ENCODE measurements at places on chromosomes 6 and 20. TPM values are rescaled to one million over a fixed set of nuclear protein-coding genes. Genes with fewer than 3 reads are reported as not detected.
A peak's percentile ranks its signal among the peaks of the same experiment; 100 is the strongest.

Gene SLC22A7
- total RNA-seq: not detected

Gene POLR1C
- total RNA-seq: 41.4 TPM

Gene RAET1E
- not detected for total RNA-seq

DNA sequence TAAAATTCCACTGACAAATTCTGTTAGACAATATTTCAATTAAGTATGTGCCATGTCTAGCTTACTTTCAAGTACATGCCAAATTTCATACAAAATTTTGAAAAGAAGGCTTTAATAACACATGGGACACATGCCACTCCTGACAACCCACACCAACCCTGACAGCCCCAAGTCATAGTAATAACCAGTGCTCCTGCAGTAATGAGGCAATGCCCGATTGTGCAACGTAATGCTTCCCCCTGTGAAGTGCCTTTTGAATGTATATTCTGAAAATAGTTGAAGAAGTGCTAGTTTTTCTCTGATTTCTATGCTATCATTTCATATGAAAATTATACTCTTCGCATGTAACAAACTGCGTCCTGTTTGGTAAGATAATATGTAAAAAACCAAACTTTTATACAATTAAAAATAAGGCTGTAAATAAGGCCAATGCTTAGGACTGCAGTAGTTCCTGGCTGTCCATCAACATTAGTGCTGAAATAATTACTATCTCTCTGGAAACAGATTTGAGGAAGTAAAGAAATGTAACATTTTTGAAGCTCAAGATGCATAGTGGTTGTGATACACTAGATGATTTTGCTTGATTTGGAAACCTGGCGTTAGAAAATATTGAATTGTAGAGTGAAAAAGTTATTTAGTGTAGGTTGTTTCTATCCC, 125.8 kb upstream of the BCLAF1 start:
- H3K27me3 ChIP-seq: no peaks in the 10 kb centered on the region
- H3K27ac ChIP-seq: no peak overlapping the region
- H3K4me1 ChIP-seq: no peaks in the 10 kb centered on the region
- peak; percentile 70 for DNase-seq
- H3K36me3 ChIP-seq: no peaks in the 10 kb centered on the region

GRCh38 chr6:114467931-114468330, 125.1 kb upstream of the HS3ST5 start:
- no peak overlapping the region for H3K27ac ChIP-seq
- DNase-seq: no peak
- H3K27me3 ChIP-seq: no peaks in the 10 kb centered on the region
- no peak overlapping the region for H3K4me3 ChIP-seq
- H3K36me3 ChIP-seq: no peaks in the 10 kb centered on the region

Gene CTNNBL1
- total RNA-seq: 25.1 TPM

GRCh38 chr6:12343122-12343439, 52.9 kb downstream of the EDN1 start:
- H3K4me3 ChIP-seq: no peak overlapping the region
- no peaks in the 10 kb centered on the region for H3K4me1 ChIP-seq
- no peaks in the 10 kb centered on the region for H3K27me3 ChIP-seq
- no peaks in the 10 kb centered on the region for H3K36me3 ChIP-seq

DNA sequence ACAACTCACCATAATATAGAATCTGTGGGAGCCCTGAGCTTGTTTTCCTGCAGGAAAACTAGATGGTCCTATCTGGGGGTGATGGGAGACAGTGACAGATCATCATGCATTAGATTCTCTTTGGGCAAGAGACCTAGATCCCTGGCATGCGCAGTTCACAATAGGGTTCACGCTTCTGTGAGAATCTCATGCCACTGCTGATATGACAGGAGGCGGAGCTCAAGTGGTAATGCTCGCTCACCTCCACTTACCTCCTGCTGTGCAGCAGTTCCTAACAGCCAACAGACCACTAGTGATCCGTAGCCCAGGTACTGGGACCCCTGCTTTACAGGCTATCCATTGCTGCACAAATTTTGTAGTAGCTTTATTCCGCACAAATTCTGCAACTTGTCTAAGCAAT, 84.5 kb downstream of the HIVEP2 start:
- no peaks in the 10 kb centered on the region for H3K27me3 ChIP-seq
- H3K36me3 ChIP-seq: no peaks in the 10 kb centered on the region
- no peak overlapping the region for H3K27ac ChIP-seq
- no peaks in the 10 kb centered on the region for H3K4me1 ChIP-seq
- DNase-seq: no peak

Gene MUC21
- 4.3 TPM for total RNA-seq

Gene SLPI
- 1,957 TPM for total RNA-seq

DNA sequence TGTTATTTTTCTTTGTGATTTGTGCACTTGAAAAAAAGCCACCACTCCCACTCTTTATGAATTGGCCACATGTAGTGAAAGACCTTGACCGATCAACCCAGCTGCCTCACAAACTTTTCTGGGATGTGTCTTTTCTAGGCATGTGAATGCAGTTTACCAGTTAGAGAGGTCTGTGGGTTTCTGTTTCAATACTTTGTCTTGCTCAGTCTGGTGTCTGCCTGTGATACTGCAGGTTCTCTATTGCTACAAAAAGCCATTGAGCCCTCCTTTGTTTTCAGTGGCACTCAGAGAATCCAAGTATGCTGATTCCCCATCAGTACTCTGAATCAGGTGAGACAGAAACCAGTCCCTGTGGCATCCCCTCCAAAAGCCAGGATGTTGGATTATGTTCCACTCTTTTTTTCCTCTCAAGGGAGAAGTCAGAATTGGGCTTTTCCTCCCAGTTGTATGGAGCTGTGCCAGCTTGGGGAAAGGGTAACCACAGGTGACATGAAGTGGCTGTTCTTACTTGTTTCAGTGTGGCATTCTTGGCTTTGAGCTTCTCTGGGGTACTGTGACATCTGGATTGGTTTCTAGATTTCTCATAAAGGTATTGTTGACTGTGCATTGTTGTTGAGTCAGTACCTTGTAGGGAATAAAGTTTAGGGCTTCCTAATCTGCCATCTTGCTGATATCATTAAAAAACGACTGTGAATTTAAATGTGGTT, 26.3 kb upstream of the ZFP64 start:
- H3K27me3 ChIP-seq: no peaks in the 10 kb centered on the region
- no peaks in the 10 kb centered on the region for H3K4me1 ChIP-seq
- no peak overlapping the region for H3K4me3 ChIP-seq
- H3K27ac ChIP-seq: no peak overlapping the region
- DNase-seq: no peak

Gene FAM83C
- total RNA-seq: not detected

Gene PAK5
- total RNA-seq: 0.30 TPM

GRCh38 chr20:40144581-40144980, 544.5 kb downstream of the MAFB start:
- no peaks in the 10 kb centered on the region for H3K36me3 ChIP-seq
- H3K27me3 ChIP-seq: no peaks in the 10 kb centered on the region
- H3K4me1 ChIP-seq: no peaks in the 10 kb centered on the region
- DNase-seq: no peak

DNA sequence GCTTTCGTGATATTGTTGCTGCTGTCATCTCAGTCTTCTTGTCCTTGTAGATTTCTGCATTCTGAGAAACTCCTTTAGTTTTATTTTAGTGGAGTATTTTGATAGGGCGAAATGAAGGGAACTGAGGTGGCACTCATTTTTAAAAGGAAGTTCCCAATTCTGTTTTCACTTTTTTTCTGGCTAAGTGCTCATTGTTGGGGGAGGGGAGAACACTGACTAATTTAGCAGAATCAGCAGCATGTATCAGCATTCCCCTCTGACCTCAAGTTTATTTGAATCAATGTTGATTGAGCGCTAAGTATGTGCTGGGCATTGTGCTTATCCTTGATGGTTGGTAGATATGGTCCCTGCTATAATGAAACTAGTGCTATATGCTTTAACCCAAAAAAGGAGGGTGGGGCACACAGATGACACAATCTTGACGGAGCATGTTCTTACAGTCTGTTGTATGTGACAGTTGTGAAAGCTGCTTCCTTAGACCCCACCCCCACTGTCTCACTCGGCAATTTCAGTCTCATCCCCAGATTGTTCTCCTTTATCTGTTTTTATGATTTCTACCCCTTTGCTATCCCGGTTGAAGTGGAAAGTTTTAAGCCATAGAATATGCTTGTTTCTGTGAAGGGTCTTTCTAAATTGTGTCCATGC, 262.4 kb downstream of the SOX4 start:
- H3K27me3 ChIP-seq: no peaks in the 10 kb centered on the region
- no peaks in the 10 kb centered on the region for H3K4me1 ChIP-seq
- H3K36me3 ChIP-seq: no peaks in the 10 kb centered on the region
- H3K4me3 ChIP-seq: no peak overlapping the region

DNA sequence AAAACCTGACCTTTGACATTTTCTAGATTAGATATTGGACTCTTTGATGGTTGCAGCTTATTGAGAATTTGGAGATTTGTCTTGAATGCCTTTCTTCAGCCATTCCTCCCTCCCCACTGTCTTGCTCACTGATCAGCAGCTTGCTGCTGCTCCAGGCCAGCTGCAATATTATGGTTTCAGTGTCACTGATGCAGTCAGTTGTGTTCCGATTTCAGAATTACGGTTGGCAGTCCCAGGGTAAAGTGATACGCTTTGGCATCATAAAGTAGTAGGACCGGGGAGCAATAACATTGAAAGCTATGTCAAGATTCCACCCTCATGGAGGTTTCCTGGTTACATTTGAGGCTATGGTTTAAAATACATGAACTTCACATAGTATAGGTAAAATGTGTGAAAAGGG, 152.6 kb downstream of the BCKDHB start:
- H3K4me3 ChIP-seq: no peak overlapping the region
- DNase-seq: no peak
- no peaks in the 10 kb centered on the region for H3K27me3 ChIP-seq
- H3K36me3 ChIP-seq: no peaks in the 10 kb centered on the region
- H3K4me1 ChIP-seq: no peaks in the 10 kb centered on the region
- no peak overlapping the region for H3K27ac ChIP-seq

DNA sequence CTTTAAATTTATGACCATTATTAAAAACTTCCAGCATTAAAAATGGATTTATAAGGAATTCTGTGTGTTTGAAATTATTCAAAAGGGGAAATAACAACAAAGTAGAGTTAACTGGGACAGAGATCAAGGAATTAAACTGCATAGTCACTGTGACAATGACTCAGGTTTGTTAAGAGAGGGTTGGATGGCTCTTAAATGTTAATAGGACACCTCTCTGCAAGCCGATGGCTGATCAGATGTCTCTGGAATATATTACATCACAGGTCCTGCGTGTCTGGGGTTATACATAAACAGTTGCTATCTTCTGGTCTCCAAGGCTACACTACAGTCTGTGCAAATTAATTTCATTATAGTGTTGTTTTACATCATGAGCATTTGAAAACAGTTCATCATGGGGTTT, 574.3 kb downstream of the COL12A1 start:
- no peak overlapping the region for H3K27ac ChIP-seq
- no peak overlapping the region for H3K4me3 ChIP-seq
- DNase-seq: no peak
- no peaks in the 10 kb centered on the region for H3K27me3 ChIP-seq
- no peaks in the 10 kb centered on the region for H3K36me3 ChIP-seq

Gene EFCAB8
- 1.7 TPM for total RNA-seq

Gene LY6G5B
- 6.7 TPM for total RNA-seq

Gene ETV7
- total RNA-seq: 2.0 TPM
